ENCODE measurements at places on chromosomes 2 and 18.

- DNase-seq, result no peak
Measured at GRCh38 chr2:26463244-26464192, 14.4 kb downstream of the OTOF start.

- peak; percentile 3 for DNase-seq
Measured at GRCh38 chr2:60516383-60516811, 37.1 kb downstream of the BCL11A start.

- DNase-seq, result peak; percentile 13
Measured at GRCh38 chr2:6826081-6826913, 39.4 kb downstream of the CMPK2 start.

- DNase-seq, result no peak
Measured at GRCh38 chr18:76988827-76989646, 143.5 kb downstream of the MBP start.

GRCh38 chr2:112121682-112122254 lies 16.4 kb upstream of the FBLN7 start:
- peak; percentile 52 for DNase-seq

DNA sequence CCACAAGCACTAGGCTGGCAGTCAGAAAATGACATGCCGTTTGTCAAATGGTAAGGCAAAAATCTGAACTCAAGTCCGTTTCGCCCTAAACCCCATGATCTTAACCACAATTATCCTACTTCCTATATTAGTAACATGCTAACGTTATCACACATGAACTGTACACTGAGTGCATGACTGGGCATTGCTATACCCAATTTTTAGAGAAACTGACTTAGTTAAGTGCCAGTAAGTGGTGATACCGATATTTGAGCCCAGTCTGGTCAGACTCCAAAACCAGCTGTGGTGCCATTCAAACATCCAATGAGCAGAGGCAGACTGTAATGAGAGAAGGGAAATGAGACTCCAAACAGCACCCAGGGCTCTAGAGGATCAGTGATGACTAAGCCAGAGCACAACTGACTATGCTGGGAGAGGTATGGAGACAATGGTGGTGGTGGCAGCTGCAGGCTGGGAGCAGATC lies 311.7 kb upstream of the PKDCC start:
- peak; percentile 97 for DNase-seq

DNA sequence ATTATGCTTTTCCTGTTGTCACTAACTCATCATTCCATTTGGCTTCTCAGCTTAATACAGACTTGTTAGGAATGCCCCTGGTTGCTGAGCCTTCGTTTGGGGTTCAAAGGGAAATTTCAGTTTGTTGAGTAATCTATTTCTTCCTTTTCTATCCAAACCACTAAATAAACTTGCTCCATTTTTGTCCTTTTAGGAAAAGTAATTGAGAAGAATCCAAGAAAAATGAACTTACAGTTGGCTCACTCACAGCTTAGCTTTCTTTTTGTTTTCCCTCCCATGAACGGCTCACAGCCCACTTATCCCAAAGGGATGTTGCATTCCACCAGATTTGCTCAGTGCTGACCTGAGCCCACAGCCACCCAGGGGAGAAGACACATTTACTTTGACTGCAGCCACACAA lies 73.9 kb downstream of the SOX11 start:
- peak; percentile 5 for DNase-seq

DNA sequence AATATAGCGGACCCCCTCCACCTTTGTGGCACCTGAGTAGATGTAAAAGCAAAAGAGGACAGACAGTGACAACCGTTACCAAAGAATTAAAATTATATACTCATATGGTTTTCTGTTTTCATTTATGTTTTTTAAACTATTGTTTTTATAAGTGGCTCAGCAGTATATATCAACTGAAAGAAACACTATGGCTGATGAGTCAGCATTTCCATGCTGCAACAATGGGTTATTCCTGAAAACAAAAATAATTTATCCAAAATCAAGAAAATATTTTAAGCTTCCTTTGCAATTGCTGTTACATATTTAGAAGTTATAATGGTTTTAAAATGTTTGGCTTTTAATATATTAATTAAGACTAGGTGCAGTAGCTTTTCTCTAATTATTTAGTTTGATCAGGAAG lies 17.7 kb downstream of the MRPS9 start:
- DNase-seq, result no peak

DNA sequence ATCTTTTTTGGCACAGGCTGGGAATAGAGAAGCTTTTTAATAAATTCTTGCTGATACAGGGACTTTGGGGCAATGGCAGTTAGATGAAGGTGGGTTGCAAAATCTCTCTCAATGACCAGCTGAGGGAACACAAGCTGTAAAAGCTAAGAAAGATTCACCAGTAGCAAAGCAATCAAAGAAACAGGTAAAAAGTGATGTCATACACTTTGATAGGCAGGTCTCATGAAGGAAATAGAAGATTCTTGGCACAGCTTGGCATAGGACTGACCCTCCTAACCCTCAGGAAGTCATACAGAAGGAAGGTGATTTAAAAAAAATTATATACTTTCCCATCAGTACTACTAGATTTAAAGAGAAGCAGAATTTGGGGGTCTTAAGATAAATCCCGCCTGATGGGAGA lies 263.6 kb downstream of the LPIN1 start:
- no peak for DNase-seq

- DNase-seq, result no peak
Measured at GRCh38 chr2:25293958-25294562, 47.7 kb downstream of the DNMT3A start.

DNA sequence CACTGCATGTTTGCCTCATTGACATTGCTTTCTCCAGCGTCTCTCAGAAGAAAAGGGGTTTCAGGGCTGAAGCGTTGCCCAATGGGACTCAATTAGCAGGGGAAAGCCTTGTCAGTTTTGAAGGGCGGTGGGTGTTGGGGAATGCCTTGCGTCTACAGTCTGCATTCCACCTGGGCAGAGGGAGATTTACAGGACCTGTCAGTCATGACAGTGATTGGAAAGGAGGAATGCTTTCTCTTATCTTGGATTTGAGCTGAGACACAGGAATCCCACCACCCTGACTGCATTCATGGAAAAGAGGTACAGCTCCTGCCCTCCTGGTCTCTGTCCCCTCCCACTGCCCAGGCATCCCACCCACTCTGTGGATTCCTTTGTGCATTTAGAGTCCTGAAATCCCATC lies 123.9 kb downstream of the ACKR3 start:
- DNase-seq, result no peak
